ENCODE measurements at places on chromosomes 6 and 20.

DNA sequence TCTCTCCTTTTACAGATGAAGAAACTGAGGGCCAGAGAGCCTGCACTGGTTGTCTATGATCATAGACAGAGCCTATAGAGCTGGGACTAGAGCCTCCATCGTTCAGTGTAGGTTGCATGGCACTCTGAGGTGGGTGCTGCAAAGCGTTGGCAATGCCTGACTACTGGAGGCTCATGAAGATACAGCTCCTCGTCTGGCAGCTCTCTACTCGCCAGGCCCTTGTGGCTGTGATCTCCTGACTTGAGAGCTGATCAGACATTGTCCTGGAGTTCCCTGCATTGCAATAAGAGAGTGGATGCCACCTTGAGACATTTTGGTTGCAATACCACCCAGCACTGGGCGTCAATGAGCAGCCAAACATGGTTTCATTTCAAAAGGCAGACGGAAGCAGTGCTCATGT is 270.1 kb upstream of the ARID1B start:
- DNase-seq = no peak

GRCh38 chr6:55528624-55529023 is 50.4 kb downstream of the HMGCLL1 start:
- no peak for DNase-seq

GRCh38 chr6:15800841-15801617 is 138.2 kb upstream of the DTNBP1 start:
- no peak for DNase-seq

DNA sequence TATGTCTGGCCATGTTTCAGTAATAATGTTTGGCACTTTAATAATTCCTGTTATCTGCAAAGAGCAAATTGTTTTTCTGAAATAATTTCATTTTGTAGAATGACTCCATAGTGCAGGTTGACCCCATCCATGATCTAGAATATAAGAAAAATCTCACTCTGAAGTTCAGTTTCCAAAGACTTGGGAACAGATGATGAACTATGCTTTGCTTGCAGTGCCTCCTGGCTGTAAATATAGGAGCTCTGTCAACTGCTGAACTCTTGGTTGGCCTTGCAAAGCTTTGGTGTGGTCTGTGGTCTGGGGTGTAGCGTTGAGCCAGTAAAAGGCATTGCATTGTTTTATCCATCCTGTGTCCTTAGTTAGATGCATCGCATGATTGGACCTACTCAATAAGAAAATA is 104.0 kb downstream of the PLCB4 start:
- no peak for DNase-seq

DNA sequence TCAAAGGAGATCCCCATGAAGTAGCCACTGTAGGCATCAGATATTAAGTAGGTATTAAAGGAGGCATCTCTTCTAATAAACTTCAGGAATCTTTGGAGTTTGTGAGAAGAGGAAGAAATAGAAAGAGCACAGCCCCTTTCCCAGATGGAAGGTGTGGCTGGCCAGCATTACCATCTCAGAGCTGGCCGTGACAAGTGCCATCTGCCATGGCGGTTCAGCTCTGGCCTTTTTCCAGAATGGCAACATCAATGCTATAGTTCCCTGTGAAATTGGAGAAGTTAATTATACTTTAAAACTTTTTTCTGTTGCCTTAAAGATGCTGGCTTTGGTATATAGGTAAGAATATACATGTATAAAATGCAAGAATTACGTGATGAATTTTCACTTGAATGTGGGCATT is 51.9 kb upstream of the MCUR1 start:
- DNase-seq = peak; percentile 47
